Esophagus muscularis mucosa (tissue), 4 donors: ENCODE measurements at places on chromosomes 3 and 15.
A peak's percentile ranks its signal among the peaks of the same experiment; 100 is the strongest.

- peak; percentile 72 for DNase-seq
Observed at GRCh38 chr15:66848686-66849392, 146.8 kb downstream of the SMAD6 start.

DNA sequence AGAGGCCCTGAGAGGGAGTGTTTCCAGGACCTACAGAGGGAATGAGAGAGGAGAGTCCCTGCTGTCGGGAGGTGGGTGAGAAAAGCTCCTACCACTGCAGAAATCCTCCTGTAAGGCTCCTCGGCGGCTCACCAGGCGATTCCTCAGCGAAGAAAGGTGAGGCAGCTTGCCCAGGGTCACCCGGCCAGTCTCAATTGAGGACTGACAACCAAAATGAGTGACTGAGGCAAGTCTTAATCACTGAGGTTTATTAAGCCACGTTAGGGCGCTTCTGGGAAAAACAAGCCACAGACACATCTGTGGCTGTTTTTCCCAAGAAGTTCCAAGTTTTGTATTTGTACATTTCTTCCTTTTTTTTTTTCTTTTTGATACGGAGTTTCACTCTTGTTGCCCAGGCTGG, 48.5 kb downstream of the ZDHHC19 start:
- no peak for DNase-seq

- no peak for DNase-seq
Observed at GRCh38 chr15:90889313-90889730, 5.0 kb downstream of the FES start.

DNA sequence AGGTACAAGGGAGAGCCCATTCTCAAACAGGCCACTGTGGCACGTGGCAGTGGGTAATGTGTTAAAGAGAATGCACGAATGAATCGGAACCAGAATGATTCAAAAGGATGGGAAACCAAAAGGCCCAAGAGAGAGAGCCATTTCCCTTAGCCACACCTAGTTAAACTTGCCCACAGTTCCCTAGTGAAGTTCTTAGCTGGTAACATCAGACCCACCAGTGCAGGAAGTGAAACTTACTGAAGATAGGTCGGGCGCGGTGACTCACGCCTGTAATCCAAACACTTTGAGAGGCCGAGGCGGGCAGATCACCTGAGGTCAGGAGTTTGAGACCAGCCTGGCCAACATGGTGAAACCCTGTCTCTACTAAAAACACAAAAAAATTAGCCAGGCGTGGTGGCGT, 97.1 kb downstream of the MEX3B start:
- no peak for DNase-seq

DNA sequence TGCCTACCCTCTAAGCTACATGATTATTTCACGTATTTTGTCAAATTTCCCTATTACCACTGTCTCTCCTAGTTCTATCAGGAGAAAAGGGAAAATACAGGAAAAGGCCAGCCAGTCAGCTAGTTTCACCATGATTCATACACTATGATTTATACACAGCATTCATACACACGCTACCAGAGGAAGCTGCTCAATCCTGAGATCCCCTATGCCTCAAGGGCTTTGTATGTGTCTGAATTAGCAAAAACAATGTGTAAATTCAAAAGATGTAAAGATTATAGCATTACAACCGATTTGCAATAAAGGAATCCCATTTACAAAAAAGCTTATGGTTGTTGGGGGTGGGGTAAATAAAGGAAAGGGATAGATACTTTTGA, 3.1 kb upstream of the ACKR4 start:
- no peak for DNase-seq

GRCh38 chr15:78873793-78874765, 1.4 kb downstream of the MORF4L1 start:
- DNase-seq, result no peak

DNA sequence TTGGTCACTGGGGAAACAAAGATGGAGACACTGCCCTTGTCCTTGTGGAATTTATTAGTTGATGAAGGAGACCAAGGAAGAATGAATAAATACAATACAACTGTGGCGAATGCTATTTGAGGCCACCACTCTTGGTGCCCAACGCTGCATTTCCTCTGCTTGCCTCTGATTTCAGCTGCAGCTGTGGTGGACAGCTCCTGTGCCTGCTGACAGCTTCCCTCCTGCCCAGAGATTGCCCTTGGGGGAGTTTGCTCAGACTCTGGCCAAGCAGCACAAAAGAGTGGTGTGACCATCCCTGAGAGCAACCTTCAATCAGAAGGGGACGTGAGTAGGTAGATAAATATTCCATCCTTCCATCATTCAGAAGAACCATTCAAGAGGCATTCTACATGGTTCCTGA, 64.6 kb upstream of the FHIT start:
- no peak for DNase-seq

GRCh38 chr3:148883163-148883562, 18.1 kb downstream of the CPA3 start:
- no peak for DNase-seq

- no peak for DNase-seq
Observed at GRCh38 chr3:34200576-34200975, 402.1 kb downstream of the PDCD6IP start.

GRCh38 chr3:123799544-123800361, 84.4 kb downstream of the MYLK start:
- DNase-seq, result no peak

DNA sequence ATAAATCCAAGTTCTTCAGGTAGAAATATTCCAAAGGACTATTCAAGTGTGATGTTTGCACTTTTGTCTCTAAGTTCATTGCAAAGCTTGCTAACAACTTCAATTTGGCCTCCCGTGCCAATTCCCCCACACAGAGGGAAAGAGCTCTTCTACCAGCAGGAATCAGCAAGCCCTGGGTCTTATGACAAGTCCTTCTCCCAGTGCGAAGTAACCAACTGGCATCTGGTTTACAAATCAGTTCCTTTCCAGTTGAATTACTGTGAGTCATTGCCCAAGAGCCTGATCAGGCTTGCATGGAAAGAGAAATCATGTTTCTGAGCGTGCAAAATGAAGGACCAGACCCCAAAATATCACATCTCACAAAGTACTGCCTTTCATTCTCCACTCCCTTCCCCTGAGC, 62.7 kb upstream of the SLCO3A1 start:
- no peak for DNase-seq

DNA sequence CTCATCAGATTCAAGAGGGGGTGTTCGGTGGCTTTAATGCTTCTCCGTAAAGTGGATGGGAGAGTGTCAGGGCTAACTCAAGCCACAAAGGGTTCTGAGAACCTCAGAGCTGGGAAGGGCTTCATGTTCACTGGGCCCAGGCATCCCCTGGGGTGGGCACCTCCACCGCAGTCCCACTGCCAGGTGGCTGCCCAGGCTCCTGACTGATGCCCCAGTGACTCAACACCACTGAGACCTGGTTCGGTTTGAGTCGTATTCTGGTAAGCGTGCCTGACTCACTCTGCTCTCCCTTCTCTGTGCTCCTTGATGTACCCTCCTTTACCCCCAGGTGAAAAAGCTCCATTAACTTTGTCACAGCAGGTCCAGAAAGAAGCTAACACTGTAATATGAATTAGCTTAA, 304.6 kb downstream of the RPLP1 start:
- peak; percentile 60 for DNase-seq

GRCh38 chr3:178676077-178676476, 139.8 kb downstream of the KCNMB2 start:
- DNase-seq, result no peak

DNA sequence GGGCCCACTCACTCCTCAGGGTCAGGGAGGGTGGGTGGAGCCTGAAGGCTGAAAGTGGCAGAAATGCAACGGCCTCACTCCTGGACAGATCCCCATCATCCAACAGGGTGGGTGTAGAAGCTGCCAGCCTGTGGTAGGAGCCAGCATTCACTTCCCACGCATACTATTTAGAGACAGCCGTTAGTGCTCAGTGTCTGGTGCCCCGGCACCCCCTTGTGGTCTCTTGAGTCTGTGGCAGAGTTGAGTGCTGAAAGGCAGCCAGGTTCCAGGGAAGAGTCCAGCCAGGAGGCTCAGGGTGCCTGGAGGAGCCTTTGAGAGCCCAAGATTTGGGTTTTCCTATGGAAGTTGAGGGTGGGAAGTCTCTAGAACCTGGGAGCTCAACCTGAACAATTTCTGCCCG, 2.1 kb upstream of the GNAT1 start:
- no peak for DNase-seq

DNA sequence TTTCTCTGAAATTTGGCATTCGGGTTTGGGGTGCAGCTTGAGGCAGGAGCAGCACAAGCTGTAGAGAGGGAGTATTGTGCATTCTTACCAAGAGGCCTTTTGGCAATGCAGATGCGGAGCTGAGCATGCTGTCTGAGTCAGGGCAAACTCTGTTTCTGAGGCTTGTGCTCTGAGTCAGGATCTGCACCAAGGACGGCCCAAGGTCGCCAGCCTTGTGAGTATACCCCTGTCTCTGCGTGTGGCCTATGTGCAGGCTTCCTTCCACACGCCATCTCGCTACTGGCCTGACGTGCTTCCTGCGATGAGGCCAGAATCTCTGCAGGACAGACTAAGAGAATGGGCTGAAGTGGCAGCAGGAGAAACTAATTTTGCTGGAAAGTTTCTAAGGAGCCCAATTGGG, 83.8 kb upstream of the ROPN1 start:
- DNase-seq, result no peak

DNA sequence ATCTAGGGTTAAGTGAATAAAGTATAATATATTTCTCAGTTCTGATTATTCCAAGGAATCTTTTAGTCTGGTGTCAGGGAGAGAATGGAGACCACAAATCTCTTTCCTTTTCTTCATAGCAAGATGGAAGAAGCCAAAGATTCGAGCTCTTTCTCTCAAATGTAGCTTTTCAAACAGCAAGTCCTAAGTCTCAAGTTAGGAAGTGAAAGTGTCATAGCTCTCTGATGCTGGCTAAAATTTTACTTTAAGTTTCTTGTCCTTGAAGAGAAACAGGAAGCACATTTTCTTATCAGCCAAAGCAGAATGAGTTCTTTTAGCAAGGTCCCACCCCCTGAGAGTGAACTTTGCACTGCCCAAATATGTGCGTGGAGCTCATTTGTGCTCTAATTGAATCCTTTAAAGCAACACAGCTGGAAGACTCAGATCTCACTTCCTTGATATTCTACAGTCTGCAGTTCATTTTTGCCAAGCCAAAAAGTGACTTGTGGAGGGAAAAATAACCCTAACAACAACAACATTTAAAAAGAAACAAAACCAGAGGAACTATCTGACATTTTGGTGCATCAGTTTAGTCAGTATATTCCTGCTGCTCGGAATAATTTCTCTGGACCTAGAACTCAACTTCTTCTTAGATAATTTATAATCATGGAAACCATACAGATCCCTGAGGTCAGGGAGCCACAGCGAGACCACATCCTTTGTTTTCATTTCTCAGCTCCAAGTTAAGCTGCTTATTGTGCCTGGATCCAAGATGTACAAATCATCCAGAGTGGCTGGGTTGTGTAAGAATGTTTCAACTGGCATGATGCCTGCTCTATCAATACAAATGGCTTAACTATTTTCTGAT, 238.7 kb upstream of the P2RY1 start:
- no peak for DNase-seq

- no peak for DNase-seq
Observed at GRCh38 chr3:151635905-151636304, 97.8 kb upstream of the AADACL2 start.

- DNase-seq, result no peak
Observed at GRCh38 chr3:117719316-117719926, 1009.8 kb downstream of the TUSC7 start.

DNA sequence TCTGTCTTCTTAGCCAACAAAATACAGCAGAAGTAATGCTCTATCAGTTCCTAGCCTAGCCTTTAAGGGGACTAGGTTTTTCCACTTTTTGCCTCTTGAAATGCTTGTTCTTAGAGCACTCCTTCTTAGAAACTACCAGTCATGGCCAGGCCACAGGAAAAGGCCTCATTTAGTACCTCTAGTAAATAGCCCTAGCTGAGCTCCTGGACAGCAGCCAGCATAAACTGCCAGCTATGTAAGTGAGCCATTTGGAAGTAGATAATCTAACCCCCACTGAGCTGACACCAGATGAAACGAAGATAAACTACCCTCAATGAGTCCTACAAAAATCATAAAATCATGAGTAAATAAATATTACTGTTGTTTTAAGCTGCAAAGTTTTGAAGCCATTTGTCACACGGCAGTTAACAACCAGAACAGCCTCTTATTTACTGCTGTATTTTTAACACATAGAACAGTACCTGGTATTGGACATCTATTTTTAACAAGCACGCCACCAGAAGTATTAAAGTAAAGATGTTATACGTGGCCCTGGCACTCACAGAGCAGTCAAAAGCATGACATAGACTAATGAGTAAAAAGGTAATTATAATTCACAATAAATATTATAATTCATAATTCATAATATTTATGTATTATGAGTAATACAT, 12.0 kb downstream of the TBC1D5 start:
- no peak for DNase-seq

- DNase-seq, result no peak
Observed at GRCh38 chr15:38864827-38865581, 300.4 kb upstream of the RASGRP1 start.

DNA sequence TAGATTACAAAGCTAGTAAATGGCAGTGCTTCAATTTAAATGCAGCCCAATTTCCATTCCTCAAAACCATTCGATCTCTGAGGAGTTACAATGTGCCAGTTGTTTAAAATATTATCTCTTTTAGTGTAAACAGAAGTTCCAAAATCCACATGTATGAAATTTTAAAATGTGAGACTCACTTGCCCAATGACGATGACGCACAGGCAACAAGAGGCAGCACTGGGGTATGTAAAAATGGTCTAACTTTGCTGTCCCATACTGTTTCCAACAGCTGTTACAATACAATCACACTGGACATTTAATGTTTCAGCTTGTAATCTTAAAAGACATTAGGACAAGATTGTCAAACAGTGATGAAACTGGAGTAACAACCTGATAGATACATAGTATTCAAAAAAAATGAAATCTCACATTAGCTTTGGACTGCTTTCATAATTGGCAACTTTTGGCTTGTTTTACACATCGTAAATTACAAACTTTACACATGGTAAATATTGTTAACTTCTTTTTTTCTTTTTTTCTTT, 12.2 kb downstream of the SLTM start:
- no peak for DNase-seq

GRCh38 chr15:99496302-99496629, 69.5 kb upstream of the MEF2A start:
- DNase-seq, result no peak

GRCh38 chr15:92907229-92907628, 7.1 kb downstream of the CHD2 start:
- DNase-seq, result no peak
